ENCODE measurements at places on chromosomes 7 and 10. TPM values are rescaled to one million over a fixed set of nuclear protein-coding genes. Genes with fewer than 3 reads are reported as not detected.

The TMEM229A gene
- total RNA-seq = 0.71 TPM

The PLCE1 gene
- total RNA-seq = 15.2 TPM

The PCDH15 gene
- 1.1 TPM for total RNA-seq

DNA sequence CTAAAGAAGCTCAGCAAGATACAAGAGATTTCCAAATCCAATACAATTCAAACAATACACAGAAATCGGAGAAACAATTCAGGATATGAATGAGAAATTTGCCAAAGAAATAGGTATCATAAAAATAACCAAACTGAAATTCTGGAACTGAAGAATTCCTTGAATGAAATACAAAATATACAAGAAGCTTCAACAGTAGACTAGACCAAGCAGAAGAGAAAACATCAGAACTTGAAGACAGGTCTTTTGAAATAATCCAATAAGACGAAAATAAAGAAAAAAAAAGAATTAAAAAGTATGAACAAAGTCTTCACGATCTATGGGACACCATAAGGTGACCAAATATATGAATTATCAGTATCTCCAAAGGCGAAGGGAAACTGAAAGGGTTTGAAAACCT is 2.8 kb upstream of the IFIT2 start:
- no peak for DNase-seq

The AQP1 gene
- 352 TPM for total RNA-seq

DNA sequence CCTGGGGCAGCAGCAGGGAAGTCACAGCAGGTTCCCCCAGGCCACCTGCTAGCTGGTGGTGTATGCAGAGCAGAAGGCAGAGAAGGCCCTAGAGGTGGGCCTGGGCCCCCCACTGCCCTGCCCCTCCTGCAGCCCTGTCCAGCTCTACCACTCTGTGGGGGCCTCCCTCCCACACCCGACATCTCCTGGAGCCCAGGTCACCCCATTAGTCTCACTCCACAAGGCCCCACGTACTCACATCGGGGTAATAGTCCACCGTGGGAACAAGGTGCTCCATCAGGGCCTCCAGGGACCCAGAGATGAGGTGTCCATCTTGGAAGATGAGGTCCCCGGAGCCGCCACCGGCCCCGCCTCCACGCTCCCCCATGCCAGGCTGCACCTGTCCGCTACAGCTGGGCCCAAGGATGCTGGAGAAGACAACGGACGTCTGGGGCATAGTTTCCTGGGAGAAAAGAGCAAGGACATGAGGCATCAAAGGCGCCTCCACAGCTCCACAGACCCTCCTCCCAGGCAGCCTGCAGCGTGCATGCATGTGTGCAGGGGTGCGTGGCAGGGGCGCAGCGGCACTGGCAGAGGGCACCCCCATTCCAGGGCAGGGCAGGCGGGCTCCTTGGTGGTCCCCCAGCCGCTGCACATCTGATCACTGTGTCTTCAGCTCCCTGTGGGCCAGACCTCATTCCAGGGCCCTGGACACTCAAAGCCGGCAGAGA is 61.0 kb downstream of the RASGEF1A start:
- DNase-seq = peak; percentile 12

The GSAP gene
- total RNA-seq = 11.5 TPM
